ENCODE measurements at places on chromosomes 5 and 9. TPM values are rescaled to one million over a fixed set of nuclear protein-coding genes. Genes with fewer than 3 reads are reported as not detected.

- DNase-seq: peak; percentile 81
Measured at GRCh38 chr5:160959804-160960203, 107.8 kb upstream of the ATP10B start.

GRCh38 chr5:35182910-35183535 lies 47.3 kb downstream of the PRLR start:
- no peak for DNase-seq

GRCh38 chr9:69261636-69262035 lies 63.4 kb upstream of the ENTREP1 start:
- no peak for DNase-seq

The GRXCR2 gene
- not detected for total RNA-seq

- no peak for DNase-seq
Measured at GRCh38 chr5:17192191-17192590, 25.2 kb upstream of the BASP1 start.

The DRD1 gene
- 0.81 TPM for total RNA-seq

GRCh38 chr5:75512383-75513074 lies 838 bp downstream of the POLK start:
- DNase-seq: no peak

GRCh38 chr5:78008356-78008967 lies 232.3 kb upstream of the TBCA start:
- DNase-seq: no peak

- no peak for DNase-seq
Measured at GRCh38 chr5:138275895-138276294, 1.5 kb upstream of the GFRA3 start.

The CSF2 gene
- not detected for total RNA-seq

DNA sequence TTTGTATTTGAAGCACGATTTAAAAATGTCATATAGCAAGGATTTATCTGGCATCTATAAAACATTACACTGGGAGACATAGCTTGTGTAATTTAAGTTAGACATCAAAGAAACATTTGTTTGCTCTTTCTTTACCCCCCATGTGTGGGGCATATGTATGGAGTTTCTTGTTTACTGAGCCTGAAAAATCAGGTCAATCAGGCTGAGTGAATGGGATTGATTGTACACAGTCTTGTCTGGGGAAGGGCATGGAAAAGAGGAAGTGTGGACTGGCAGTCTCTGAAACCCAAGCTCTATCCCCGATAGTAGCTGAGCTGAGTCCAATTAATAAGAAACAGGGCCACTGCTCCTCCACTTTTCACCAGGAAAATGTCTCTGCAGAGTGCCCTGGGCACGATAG lies 49.4 kb downstream of the SLC46A2 start:
- DNase-seq: no peak

The MAST4 gene
- total RNA-seq: 30.5 TPM

DNA sequence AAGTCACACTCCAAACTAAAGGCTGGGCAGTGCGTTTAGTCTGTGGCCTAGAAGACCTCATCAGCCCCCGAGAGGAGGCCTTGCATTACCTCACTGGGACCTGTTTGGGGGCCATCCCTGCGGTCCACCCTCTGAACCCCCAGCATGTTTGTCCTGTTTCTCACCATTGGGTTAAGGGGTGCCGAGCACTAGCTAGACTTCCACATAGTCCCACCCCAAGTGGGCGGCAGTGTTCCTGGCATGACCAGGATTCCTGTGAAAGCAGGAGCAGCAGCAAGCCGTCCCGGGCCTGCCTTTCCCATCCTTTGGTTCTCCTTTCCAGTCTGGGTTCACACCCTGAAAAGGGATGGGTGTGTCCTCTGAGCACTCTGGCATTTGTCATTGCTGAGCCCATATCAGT lies 26.6 kb upstream of the SAP30L start:
- DNase-seq: no peak

The RGS14 gene
- 46.3 TPM for total RNA-seq

GRCh38 chr9:135552698-135553171 lies 6.8 kb downstream of the OBP2A start:
- no peak for DNase-seq

DNA sequence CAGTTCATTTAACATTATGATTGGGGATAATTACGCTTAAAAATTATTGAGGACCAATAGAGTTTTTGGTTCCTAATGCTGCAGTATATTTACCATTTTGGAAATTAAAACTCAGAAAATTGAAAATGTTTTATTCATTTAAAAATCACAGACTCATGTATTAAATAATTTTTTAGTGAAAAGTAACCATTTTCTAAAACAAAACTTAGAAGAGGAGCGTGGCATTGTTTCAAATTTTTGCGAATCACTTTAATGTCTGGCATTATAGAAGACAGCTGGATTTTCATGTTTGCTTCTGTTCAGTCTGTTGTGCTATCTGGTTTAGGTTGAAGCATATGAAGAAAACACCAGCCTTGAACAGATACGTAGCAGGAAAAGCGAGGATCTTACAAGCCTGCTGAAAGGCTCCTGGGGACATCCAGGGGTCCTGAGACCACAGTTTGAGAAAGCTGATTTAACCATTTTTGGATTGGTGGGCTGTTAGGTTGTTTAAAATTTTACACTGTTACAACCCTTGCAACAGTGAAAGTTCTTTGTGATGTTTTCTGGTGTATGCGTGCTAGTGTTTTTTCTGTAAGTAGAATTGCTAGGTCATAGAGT lies 1.6 kb downstream of the ZFYVE16 start:
- DNase-seq: no peak

The ATP10B gene
- 119 TPM for total RNA-seq

DNA sequence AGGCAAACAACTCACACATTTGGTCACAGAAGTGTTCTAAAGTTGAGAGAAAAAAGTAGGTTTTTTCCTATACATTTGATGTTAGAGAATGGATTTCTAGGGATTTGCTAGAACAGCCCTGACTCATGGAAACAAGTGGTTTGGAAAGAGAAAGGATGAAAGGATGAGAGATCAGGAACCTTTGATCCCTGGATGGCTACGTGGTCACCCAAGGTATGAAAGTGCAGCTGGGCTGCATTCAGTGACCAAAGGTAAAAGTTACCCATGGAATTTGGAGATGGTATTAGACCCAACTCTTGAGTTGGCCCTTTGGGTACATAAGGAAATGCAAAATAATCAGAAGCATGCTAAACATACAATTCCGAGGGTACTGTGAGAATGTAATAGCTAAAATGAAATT lies 61.3 kb upstream of the SPIN1 start:
- DNase-seq: no peak

DNA sequence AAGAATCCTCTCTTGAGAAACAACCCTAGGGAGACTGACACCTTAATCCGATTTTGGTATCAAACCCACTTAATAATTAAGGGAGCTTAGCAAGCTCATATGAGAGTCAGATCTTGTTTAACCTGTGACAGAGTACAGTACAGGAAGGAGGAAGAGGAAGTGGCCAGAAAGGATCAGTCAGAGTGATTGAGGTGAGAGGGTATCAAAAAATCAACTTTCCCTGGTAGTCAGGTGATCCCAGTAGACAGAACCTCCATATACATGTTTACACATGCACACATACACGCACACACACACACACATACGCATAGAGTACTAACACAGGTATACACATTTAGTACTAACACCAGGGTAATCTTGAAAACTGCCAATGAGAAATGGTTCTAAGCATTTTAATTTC lies 56.8 kb downstream of the GLIS3 start:
- peak; percentile 54 for DNase-seq

The TSSK1B gene
- 0.20 TPM for total RNA-seq

DNA sequence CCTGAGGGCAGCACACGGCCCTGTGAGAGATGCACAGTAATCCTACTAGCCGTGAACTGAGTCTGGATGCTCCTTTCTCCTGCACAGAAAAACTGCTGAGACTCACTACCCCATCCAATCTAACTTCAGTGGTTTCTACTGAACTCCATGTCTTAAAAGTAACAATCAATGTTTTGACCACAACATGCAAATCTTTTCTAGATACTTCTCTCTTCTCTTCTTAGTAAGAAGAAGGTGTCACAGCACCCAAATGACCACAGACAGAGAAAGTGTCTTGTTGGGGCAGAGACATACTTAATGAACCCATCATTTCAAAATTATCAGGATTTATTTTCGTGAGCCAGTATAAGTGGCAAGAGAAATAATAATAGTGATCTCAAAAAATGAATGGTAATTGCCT lies 285.8 kb upstream of the MEF2C start:
- no peak for DNase-seq

DNA sequence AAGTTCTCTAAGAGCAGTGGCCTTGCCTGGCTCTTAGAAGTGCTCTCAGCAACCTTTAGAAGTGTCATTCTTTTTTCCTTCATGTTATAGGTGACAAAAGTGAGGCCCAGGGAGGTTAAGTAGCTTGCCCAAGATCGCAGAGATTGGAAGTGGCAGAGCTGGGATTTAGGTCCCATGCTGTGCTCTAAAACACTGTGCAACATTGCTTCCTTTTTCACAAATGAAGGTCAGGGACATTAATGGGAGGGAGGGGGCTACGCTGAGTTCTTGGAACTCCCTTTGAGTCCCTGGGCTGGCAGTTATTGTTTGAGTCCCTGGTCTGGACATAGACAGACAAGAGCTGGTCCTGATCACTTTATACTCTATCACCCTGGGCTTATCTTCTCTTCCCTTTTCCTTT lies 45.3 kb downstream of the PAM start:
- no peak for DNase-seq

DNA sequence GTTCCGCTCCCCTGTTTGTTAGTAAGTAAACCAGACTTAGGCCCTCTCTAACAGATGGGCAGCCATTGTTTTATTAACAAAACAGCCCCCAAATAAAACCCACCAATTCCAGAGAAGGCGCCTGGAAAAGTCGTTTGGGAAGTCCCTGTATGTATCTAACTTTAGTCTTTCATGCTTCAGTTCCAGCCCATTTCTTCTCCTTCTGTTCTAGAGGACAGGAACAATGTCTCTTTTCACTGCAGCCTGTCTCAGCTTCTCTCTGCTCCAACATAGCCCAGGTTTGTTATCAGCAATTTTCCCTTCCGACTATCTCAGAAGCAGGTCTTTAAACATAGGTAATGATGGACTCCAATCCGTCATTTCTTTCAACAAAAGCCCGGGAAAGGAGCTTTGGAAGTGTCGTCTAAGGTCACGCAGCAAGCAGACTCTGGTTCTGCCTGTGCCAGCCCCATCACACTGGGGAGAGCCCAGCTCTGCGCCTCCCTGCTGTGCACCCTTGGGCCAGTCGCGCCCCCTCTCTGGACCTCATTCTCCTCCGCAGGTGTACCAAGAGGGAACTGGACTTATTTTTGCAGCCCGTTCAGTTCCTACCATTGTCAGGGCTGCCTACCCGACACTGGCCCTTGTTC lies 9.6 kb upstream of the AKNA start:
- DNase-seq: no peak

GRCh38 chr5:102701748-102702147 lies 53.4 kb upstream of the PAM start:
- DNase-seq: no peak

GRCh38 chr5:161258438-161258837 lies 288.1 kb downstream of the GABRB2 start:
- no peak for DNase-seq

DNA sequence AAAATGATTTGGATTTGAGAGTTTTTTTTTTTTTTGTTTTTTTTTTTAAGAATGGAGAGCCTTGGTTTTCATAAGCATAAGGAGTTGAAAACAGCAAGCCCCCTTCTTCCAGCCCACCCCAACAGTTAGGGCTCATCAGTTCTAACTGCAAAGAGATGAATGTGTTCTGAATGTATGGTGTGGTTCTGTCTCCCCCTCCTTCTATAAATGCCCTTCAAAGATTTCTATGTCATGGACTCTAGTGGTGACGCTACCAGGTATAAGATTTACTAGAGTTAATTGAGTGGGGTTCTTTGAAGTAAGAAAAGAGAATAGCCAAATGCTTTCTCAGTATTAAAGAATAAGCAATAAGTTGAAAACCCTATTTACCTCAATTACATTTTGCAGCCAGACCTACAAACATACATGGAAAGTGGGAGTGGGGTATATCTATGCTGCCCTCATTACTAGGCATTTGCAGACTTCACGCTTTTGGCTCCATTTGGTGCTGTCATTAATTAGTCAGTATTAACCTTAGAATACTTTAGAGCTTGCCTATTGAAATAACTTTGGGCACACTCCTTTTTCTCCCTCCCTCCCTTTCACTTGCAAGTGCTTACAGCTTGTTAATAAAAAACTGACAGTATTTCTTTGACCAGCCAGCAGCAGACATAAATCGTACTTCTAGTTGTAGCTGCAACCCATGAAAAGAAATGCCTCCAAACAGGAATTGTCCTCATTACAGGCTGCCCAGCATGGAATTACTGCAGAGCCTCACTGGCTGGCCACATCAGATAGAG lies 667.2 kb upstream of the ZNF608 start:
- no peak for DNase-seq

DNA sequence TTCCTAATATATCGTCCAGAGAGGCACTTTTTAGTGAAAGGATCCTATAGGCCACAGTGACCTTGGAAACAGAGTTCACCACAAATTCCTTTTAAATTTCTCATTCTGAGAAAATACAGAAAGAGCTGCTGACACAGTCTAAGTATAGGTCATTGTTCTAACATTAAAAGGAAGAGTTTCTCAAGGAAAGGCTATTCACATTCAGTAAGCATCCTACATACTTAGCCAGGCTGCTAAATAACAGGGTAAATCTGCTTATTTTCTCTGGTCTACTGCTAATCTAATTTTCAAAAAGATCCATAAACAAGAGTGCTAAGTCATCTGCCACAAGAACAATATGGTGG lies 313.7 kb downstream of the PDE4D start:
- DNase-seq: no peak

- DNase-seq: no peak
Measured at GRCh38 chr5:180908998-180909731, 10.2 kb downstream of the BTNL8 start.

The CDC25C gene
- total RNA-seq: 0.37 TPM

- DNase-seq: no peak
Measured at GRCh38 chr9:18516965-18517364, 43.0 kb downstream of the ADAMTSL1 start.

DNA sequence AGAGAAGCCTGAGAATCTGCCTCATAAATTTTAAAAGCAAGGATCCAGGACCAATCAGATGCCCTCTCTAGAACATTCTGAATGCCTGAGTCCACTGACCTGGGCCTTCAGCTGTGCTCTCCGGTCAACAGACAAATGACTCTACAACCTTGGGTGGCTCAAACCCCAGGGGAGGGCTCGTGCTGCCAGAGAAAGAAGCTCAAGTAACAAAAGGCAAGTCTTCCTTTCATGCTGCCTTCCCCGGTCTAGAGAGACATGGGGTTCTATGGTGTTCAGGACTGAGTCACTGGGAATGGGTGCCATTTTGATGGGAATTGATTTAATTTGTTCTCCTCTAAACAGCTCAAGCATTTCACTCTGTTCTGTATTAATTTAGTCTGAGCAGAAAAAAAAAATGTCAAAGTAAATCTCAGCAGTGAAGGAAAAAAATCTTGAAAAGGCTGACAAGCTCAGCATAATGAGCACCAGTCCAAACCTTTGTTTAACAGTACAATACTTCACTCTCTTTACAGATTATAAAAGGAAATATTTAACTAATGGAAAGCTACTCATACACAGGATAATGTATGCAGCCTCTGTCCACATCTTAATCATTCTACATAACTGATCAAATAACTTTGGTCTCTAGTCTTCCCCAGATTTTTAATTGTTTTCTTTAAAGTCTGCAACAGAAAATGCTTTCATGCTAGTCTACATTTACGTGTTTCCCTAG lies 191.0 kb downstream of the GLIS3 start:
- DNase-seq: no peak

The ENTPD2 gene
- total RNA-seq: 41.1 TPM

The GDF9 gene
- 0.09 TPM for total RNA-seq

Data from mucosa of gallbladder (tissue), 1 donor.